ENCODE measurements at places on chromosomes 6 and 20.
A peak's percentile ranks its signal among the peaks of the same experiment; 100 is the strongest.

GRCh38 chr6:42451333-42452170 lies at the start of gene TRERF1:
Gene TRERF1 (minus strand): TSS chr6:42451926. CDS start chr6:42269590, 182,336 bp downstream.
- peak; percentile 76 for DNase-seq

DNA sequence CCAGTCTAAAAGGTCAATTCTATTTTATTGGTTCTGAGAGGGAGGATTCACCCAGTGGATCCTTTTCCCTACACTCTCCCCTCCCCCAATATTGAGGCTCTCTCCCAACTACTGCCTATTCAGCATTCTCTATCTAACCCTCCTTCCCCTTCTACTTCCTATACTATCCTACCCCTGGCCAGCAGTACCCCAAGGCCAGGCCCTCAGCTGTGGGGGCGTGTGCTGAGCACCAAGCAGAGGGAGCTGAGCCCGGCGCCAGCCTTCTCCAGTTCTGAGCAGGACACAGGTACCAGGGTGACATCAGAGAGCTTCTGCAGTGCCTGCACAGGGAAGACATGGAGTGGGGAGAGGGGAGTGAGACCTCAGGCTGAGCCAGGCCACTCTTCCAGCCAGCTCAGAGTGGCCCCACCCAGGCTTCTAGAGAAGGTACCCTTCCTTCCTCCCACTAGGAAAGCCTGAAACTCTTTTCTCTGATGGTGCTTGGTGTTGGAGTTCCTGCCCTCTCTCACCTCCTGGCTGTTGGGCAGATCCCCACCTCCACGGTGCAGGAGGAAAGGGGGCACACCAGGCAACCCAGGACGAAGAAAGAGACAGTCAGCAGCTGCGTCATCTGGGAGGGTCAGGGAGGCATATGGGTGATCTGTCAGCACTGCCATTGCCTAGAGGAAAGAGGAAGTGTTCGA lies 1.9 kb downstream of the DDAH2 start:
- no peak for DNase-seq

GRCh38 chr6:33064723-33065122 lies 8.7 kb downstream of the HLA-DPA1 start:
- DNase-seq, result no peak

GRCh38 chr6:16956361-16956760 lies 145.5 kb upstream of the STMND1 start:
- DNase-seq, result no peak

DNA sequence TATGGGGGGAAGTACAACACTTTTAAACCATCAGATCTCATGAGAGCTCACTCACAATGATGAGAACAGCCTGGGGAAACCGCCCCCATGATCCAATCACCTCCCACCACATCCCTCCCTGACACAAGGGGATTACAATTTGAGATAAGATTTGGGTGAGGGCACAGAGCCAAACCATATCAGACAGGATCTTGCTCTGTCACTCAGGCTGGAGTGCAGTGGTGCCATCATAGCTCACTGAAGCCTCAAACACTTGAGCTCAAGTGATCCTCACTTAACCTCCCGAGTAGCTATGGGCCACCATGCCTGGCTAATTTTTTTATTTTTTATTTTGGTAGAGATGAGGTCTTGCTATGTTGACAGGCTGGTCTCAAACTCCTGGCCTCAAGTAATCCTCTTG lies 5.1 kb upstream of the IYD start:
- no peak for DNase-seq

- DNase-seq, result no peak
Measured at GRCh38 chr6:155497273-155497672, 41.6 kb upstream of the NOX3 start.

DNA sequence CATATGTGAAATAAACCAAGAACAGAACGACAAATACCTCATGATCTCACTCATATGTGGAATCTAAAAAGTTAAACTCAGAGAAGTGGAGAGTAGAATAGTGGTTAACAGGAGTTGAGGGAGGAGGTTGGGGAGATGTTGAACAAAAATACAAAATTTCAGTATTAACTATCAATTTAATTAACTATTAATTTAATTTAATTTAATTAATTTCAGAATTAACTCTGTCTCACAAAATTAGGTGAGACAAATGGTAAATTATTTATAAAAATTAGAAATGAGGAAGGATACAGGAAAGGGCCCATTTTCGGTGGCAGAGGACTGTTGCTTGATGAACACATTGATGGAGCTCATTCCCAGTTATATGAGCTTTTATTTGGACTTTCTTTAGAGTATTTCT lies 166.0 kb upstream of the FAM83B start:
- DNase-seq, result no peak

- DNase-seq, result no peak
Measured at GRCh38 chr6:119108076-119108475, 29.6 kb upstream of the FAM184A start.

GRCh38 chr20:64240243-64241015 lies 15.1 kb upstream of the PCMTD2 start:
- DNase-seq, result no peak

DNA sequence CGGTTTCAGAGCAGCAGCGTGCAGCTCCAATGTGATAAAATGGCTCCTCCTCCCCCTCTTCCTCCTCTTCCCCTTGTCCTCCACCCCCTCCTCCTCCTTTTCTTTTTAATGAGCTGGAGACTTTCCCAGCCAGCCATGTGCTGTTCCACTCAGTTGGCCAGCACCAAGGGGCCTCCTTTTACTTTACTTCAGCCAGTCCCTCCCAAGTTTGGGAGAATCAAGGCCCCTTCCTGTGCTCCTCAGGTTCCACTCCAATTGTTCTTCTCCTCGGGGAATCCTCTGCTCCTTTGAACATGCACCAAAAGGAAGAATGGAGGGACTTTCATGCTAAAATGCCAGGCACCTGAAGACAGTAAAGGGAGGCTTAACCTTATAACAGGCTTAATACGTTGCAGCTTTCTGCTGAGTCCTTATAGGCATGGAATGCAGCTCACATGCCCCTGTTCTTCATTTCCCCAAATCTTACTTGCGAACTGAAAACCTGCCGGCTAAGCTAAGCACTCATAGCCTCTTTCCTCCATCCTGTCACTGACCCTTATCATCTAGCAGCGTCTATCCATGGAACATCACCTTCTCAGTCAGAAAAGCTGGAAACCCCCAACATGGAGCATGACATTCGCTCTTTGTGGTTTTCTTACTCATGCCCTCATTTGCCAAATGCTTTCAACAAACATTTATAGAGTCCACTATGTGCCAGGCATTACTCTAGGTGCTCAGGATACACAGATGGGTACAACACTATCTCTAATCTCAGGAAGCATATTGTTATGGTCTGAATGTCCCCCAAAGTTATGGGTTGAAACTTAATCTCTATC lies 170.6 kb downstream of the PHACTR1 start:
- peak; percentile 14 for DNase-seq

- DNase-seq, result no peak
Measured at GRCh38 chr6:96015518-96016333, at the start of gene FUT9. Gene FUT9 (plus strand): TSS chr6:96015974. CDS start chr6:96203156, 187,182 bp downstream.

- DNase-seq, result peak; percentile 83
Measured at GRCh38 chr20:43537921-43538877, 20.6 kb upstream of the SGK2 start.

- no peak for DNase-seq
Measured at GRCh38 chr6:46555129-46555528, 63.9 kb upstream of the RCAN2 start.

GRCh38 chr6:3321875-3322274 lies 63.1 kb downstream of the PSMG4 start:
- no peak for DNase-seq

- no peak for DNase-seq
Measured at GRCh38 chr6:125899726-125900182, 56.8 kb upstream of the HINT3 start.

- no peak for DNase-seq
Measured at GRCh38 chr20:40958598-40958997, 70.0 kb upstream of the TOP1 start.

- DNase-seq, result no peak
Measured at GRCh38 chr6:63441266-63441956, 121.6 kb upstream of the LGSN start.

GRCh38 chr6:51463321-51463720 lies 624.1 kb downstream of the PKHD1 start:
- DNase-seq, result no peak

DNA sequence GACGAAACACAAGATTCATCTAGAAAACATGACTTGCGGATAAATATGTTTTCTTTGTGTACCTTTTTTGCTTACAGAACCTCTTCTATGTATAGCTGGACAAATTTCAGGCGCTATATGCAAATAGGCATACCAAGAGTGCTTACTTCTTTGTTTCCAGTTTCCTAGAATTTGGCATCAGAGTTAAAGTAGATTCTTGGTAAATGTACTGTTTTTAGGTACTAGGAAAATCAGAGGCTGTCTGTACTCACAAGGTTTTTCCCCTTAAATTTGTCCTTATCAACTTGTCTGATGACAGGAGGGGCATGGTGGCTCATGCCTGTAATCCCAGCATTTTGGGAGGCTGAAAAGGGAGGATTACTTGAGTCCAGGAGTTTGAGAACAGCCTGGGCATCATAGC lies 124.9 kb upstream of the TMEM170B start:
- DNase-seq, result no peak
